ENCODE measurements at places on chromosomes 11 and 22. TPM values are rescaled to one million over a fixed set of nuclear protein-coding genes. Genes with fewer than 3 reads are reported as not detected.

GRCh38 chr11:45661439-45662055, 3.9 kb downstream of the CHST1 start:
- DNase-seq = no peak

GRCh38 chr11:125585487-125585886, 7.2 kb upstream of the STT3A start:
- no peak for DNase-seq

DNA sequence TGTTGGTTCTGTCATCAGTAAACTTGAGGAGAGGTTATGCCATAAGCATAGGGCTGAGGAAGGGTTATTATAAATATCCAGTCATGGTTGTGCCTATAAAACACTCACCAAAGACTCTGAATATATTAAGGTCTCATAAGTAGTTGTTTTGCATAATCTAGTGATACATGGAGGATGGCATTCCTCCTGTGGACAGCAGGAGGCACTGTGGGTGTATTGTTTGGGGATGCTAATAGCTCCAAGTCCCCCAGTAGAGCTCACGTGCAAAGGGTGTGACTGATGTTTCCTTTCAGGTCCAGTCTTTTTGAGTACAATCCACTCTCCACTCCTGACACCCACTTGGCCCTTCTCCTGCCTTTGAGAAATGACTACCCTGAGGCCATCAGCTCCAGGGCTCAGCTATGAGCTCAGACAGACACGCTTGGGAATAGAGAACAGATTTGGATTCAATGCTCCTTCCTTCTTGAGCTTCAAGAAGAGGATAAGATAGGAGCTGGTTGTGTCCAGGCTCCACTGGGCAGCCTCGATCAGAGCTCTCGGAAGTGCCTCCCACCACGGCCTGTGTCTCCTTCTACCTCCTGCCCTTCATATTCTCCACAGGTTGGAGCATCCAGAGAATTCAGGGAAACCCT, 85.2 kb upstream of the IGLL5 start:
- no peak for DNase-seq

GRCh38 chr11:123681030-123681429, 26.6 kb upstream of the SCN3B start:
- DNase-seq = no peak

- DNase-seq = no peak
Observed at GRCh38 chr11:41053894-41054293, 405.6 kb downstream of the LRRC4C start.

DNA sequence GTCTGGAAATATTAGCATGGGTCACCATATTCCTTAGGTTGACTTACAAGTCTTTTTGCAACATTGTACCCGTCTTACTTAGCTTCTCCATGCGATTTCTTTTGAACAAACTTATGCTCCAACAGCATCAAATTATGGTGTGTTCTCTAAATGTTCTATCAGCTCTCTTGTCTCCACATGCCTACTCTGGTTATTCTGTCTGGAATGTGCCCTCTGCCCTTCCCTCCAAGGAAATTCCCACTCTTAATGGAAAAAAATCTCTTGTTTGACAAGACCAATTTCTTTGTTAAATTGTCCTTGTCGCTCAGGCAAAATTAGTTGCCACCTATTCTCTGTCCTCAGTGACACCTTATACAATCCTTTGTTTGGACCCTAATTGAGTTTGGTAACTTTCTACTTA, 522.8 kb upstream of the LUZP2 start:
- no peak for DNase-seq

Gene NTM
- 23.9 TPM for polyA plus RNA-seq

DNA sequence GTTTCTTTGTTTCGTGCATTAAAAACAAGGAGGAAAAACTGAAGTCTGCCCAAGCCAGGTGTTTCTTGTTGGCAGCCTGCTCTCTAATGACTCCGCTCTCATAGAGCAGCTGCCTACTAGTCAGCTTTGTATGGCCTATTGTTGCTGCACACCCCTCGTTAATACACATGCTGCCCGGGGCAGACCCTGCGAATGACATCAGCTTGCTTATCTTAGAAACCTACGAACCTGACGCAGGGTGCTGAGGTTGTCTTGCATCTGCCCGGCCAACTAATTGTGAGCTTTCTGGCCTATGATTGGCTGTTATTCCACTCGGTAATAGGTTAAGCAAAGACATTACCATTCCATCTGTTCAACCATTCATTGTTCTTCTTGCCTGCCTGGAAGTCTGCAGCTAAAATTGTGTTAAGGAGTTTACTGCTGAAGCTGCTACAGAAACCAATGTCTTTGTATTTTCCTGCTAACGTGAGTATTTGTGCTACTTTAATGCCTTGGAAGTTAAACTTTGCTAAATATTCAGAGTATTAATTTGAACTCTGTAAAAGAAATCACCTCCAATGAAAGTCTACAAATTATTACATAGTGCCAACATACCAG, 37.5 kb downstream of the ZC3H12C start:
- peak; percentile 13 for DNase-seq

Gene TEX54
- 0.37 TPM for polyA plus RNA-seq

- no peak for DNase-seq
Observed at GRCh38 chr22:19823191-19823901, 31.3 kb downstream of the GNB1L start.

DNA sequence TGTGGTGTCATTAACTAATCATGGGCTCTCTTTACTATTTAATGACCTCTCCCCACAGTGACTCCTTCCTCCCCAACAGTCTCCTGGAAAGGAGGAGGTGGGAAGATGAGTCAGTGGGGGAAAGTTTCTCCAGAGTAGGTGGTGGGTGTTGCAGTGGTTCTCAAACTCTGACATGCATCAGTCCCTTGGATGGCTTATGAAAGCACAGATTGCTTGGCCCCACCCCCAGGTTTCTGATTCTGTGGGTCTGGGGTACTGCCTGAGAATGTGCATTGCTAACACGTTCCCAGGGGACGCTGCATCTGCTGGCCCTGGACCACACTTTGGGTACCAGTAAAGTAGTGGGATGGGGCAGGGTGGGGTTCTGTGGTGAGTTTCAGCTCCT, 9.8 kb downstream of the CD82 start:
- no peak for DNase-seq

- no peak for DNase-seq
Observed at GRCh38 chr11:60887556-60887955, 18.8 kb downstream of the PRPF19 start.

- DNase-seq = no peak
Observed at GRCh38 chr11:109991835-109992234, 101.4 kb upstream of the ZC3H12C start.

Gene VPREB3
- not detected for polyA plus RNA-seq

DNA sequence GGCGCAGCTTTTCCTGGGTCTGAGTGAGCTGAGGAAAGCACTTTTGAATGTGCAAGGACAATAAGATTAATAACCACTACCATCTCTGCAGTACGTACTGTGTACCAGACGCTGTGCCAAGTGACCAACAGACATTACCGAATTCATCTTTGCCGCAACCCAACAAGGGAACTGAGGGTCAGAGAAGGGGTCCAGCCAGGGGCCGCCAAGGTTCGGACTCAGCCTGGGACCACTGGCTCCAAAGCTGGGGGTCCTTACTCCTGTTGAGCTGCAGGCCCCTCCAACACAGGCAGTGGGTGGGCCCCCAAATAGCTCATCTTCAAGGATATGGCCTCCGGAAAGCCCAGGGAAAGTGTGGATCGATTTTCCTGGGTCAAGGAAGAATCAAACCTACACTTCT, 55.0 kb upstream of the EMID1 start:
- DNase-seq = no peak

- no peak for DNase-seq
Observed at GRCh38 chr11:32081129-32081641, 9.7 kb upstream of the RCN1 start.

Gene LDLRAD3
- polyA plus RNA-seq = 16.8 TPM

Gene AP1B1
- 35.4 TPM for polyA plus RNA-seq

DNA sequence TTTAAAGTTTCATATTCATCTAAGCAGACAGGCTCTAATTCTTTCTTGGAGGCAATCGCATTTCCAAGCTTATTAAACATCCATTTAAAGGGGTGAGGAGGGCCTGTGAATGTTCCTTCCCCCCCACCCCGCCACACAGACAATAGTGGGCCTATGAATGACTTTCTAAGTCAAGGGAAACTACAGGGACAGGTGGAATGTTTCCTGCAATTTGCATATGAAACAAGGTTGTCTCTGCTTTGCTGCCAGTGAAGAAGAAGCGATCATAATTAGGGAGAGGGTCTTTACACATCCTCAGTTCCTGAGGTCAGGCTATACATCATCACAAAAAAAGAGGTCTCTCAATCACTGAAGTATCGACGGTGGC, 127.9 kb upstream of the OPCML start:
- DNase-seq = no peak

- no peak for DNase-seq
Observed at GRCh38 chr22:17970201-17970708, 54.1 kb downstream of the MICAL3 start.

GRCh38 chr11:74000307-74001133, 8.4 kb downstream of the UCP3 start:
- DNase-seq = no peak

GRCh38 chr11:47272706-47273105, 2.8 kb downstream of the MADD start:
- DNase-seq = no peak

DNA sequence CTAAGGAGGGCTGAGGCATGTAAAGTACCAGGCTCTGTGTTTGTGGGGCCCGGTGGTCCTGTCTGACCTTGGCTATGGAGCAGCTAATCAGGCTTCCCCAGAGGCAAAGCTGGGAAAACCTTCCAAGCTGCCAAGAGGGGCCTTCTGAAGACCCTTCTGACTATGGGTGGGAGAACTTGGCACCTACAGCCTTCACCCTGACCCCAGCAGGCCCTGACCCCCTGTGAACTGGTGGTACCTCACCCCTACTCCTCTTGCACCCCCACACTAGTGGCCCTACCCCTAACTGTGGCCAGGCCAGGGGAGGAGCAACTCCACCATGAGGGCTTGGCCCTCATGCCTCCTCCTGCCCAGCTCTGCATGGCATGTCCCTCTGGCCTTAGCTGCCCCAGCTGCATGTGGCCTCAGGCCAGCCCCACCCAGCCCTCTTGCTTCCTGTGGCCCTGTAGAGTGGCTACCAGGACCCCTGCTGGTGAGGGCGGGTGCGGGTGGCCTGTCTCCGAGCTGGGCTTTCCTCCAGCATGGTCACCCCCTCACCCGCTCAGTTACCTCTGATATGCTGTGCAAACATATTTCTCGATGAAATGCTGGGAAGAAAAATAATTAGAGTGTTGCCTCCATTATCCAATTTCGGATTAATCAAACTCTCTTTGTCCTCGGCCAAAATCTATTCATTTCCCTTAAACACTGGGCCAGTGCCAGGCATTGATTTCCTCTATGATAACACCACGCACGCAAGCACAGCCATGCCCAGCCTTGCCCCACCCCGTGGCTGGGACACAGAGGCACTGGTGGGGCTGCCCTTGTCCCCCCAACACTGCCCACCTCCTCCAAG, 7.5 kb downstream of the GNAZ start:
- DNase-seq = no peak

- DNase-seq = no peak
Observed at GRCh38 chr11:97202613-97203292, 812.9 kb downstream of the JRKL start.

DNA sequence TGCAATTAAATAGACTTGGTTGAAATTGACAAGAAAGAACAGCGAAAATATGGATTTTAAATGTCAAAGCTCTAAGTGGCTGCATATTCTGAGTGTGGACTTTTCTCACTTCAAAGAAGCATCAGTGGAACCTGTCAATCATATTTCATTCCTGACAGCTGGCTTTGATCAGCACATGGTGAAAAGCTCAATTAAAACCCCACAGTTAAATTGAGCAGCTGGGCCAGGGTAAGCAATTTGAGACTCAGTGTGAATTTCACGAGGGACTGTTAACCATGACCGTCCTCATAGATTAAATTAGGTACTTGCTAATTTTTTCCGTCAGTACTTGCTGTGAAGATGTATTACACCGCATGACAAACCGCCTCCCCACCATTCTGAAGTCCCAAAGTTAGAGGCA, 11.0 kb upstream of the OR10D3 start:
- DNase-seq = no peak

DNA sequence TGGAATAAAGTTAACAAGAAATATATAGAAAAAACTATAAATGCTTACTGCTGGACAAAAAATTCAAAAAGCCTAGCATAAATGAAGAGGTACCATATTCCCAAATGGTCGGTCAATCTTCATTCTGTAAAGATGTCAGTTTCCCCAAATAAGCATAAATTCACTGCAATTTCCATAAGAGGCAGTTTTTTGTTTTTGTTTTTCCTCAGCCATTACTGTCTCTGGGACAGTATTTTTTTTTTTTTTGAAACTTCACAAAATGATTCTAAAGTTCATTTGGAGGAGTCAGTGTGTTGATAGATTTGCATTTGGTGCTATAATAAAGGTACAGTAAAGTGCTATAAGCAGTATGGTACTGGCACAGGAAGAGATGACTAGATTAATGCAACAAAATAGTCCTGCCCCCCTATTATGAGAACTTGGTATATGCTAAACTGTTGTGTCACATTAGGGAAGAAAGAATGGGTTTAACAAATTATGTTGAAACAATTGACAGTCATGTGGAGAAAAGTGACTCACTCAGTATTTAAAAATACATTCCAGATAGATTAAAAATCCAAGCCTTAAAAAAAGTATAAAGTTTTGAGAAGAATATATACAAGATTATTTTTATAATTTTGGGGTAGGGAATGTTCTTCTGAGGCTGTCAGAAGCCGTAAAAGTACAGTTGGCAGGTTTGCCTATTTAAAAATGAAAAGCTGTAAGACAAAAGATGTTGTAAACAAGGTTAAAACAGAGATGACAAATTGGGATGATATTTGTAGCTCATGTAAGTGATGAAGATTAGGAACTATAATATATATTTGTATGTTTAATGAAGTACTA, 2.6 kb upstream of the FTH1 start:
- no peak for DNase-seq

Measured in right lung (tissue), 10 donors.